ACHN (cell line): ENCODE measurements at places on chromosomes 11 and 22.

DNA sequence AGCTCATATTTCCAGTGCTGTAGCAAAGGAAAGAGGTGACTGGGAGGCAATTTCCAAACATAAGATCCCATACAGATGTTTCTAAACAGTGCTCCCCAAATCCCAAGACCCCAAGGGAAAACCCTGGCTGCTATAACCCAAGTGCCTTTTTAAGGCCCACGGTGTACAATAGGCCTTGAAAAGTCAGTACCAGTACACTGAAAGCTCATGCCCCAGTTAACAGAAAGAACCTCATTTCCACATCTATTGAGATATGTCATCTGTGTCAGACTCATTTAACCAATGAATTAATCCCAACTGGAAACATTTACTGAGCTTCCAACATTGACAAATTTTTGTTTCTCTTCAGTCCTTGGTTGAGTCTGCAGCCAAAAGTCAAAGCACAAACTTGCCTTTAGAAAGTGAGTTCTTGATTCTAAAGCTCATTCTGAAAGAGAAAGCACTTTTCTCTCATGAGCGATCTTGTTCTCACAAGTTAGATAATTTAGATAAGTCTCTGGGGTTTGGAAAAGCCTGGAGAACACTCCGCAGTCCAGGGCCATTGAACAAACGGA lies 239.8 kb upstream of the ARHGAP20 start:
- no peak for DNase-seq

- DNase-seq: no peak
These were observed 63.4 kb downstream of the TENM4 start for GRCh38 chr11:79377406-79377805.

GRCh38 chr22:30667107-30667493 lies 575 bp downstream of the DUSP18 start:
- no peak for DNase-seq

GRCh38 chr11:112173152-112173551 lies 2.2 kb upstream of the BCO2 start:
- DNase-seq: no peak

DNA sequence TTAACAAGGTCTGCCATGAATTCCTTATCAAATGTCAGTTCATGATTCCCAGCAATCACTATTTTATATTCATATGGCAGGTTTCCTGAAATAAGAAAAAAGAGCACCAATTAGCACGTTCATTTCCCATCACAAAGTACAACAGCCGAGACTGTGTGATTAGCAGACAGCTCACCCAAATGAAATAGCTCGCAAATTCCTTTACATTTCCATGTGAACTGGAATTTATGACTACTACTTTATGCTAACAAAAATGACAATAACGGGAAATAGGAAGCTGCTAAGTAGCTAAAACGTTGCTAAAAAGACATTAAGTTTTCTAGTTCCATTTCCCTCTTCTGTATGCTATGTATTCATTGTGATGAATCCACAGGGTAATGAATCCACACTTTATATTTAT lies 90.7 kb downstream of the MPPED2 start:
- no peak for DNase-seq

GRCh38 chr11:8386134-8386864 lies 122.6 kb upstream of the LMO1 start:
- DNase-seq: no peak

DNA sequence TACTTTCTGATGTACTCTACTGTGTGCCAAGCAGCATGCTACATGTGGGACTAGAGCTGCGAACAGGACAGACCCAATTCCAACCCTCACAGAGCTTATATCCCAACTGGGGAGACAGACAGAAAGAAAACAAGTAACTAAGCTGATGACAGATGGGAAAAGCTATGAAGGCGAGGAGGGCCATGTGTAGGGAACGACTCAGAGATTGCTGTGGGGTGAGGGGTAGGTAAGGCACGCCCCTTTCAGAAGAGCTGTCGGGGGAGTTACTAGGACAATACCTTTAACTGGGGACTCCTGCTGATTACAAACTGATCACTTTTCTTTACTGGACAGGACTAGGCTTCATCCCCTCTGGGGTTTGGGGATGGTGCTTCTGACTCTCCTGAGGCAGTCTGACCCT lies 48.9 kb downstream of the ST3GAL4 start:
- DNase-seq: no peak

DNA sequence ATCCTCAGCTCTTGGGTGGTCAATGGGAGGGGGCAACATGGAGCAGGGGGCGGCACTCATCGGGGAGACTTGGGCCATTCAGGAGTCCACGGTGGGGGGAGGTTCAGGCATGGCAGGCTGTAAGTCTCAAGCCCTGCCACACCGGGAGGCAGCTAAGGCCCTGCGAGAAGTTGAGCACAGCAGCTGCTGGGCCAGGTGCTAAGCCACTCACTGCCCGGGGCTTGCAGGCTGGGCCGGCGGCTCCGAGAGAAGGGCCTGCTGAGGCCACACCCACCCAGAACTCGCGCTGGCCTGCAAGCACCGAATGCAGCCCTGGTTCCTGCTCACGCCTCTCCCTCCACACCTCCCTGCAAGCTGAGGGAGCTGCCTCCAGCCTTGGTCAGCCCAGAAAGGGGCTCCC lies 131.4 kb downstream of the OR4C45 start:
- DNase-seq: no peak
